Neural progenitor cell (in vitro differentiated cells): ENCODE measurements at places on chromosomes 1 and 21. TPM values are rescaled to one million over a fixed set of nuclear protein-coding genes. Genes with fewer than 3 reads are reported as not detected.

- no peak for DNase-seq
These were observed 67.1 kb downstream of the MAN1C1 start for GRCh38 chr1:25683731-25684130.

DNA sequence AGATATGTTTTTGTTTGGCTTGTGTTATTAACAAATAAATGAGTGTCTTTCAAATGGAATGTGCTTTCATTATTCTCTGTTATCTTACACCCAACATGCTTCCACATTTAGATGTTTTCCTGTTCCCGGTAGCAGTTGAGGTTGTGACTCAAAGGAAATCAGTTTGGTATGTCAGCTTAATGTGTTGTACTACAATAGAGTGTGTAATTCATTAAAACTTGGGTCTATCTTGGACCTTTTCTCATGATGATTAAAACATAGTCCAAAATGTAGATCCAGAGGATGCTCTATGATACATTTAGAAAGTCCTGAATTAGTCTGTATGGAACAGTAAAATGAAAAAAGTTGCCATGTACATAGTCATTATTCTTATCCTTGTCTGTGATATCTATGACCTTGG, 26.7 kb downstream of the RTCA start:
- DNase-seq: no peak

GRCh38 chr1:216902669-216903381, 179.6 kb upstream of the ESRRG start:
- DNase-seq: no peak

DNA sequence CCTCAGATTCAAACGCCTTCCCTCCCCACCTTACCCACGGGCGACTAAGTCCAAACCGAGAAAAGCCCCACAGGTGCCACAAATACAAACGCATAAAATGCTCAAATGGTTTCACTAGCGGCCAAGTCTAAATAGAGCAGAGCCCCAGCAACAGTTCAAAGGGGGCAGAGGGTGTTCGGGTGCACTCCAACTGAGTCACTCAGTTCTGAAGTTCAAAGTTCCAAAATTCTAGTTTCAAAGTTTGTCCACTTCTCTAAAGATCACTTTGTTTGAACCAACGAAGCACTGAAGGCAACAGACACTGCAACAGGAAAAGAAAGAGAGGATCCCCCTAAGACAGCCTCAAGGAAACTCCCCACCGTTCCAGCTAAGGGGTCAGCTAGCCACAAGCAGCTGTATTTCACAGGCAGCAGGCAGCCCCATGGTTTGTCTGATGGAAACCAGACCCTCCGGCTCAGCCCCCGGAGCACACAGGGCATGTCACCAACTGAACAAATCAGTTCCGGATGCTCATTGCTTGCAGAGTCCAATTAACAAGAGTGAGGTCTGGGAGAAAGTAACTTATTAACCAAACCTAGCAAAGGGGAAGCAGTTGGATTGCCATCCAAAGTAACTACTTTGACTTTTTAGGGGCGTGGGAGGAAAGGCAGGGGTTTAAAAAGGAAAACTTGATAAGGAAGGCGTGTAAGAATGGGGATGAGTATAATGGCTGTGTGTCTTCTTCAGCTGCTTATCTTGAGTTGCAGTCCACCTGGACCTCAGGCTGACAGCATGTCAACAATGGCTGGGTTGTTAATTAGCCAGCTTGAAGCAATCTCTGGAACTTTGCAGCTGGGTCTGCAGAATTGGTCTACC, 1423.9 kb upstream of the PRMT6 start:
- DNase-seq: no peak

GRCh38 chr21:44487831-44488230, 32.5 kb downstream of the LRRC3 start:
- DNase-seq: peak; percentile 45

DNA sequence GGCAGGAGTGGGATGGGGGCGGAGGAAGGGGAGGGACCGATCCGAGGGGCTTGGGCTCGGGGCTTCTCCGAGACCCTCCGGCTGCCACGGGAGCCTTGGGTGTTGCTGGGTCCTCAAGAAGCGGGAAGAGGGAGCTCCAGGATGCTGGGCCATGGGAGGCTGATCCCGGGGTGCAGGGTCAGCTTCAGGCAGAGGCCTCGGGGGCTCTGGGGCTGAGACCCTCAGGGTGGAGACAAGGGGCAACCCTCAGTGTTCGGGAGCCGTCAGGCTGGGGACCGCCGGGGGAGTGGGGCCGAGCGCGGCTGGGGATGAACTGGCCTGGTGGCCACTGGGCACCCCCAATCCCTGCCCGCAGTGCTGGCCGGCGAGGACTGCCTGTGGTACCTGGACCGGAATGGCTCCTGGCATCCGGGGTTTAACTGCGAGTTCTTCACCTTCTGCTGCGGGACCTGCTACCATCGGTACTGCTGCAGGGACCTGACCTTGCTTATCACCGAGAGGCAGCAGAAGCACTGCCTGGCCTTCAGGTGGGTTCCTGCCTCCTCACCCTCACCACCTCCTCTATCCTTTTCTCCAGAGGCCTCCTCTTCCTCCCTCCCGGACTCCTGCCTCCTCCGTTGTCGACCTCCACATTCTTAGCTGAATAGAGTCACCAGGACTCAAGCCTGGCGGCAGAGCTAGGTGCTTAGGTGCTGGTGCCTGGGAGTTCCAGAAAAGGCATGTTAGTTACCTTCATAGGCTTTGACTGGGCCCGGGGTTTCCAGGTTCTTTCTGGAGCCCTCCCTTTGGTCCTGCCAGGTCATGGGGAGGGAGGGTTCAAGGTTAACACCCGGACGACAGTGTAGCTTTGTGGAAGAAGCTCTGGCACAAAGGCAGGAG, 631 bp downstream of the SHISA4 start:
- no peak for DNase-seq

GRCh38 chr21:36966821-36967768, 626 bp upstream of the HLCS start:
- no peak for DNase-seq

- DNase-seq: peak; percentile 75
These were observed 117.7 kb downstream of the CTH start for GRCh38 chr1:70528590-70529333.

DNA sequence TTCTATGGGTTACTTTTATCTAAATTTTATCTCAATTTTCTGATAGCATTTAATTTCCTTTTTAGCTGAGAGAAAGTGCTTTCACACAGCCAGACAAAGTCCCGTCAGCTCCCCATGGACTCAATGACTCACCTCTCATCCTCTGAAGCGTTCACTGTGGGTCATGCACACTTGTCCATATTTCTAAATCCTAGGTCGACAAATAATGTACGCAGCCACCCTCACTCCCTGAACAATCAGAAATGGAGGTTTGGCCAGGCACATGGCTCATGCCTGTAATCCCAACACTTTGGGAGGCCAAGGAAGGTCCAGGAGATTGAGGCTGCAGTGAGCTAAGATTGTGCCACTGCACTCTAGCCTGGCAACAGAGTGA, 42.4 kb upstream of the COA6 start:
- DNase-seq: no peak

DNA sequence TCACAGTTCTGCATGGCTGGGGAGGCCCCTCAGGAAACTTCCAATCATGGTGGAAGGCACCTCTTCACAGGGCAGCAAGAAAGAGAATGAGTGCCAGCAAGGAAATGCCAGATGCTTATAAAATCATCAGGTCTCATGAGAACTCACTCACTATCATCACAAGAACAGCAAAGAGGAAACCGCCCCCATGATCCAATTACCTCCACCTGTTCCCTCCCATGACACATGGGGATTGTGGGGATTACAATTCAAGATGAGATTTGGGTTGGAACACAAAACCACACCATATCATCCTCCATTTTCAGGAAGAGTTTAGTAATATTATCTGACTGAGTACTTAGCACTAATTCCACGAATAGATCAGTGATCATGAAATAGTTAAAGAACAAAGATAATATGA, 244.2 kb downstream of the LMO4 start:
- DNase-seq: no peak

DNA sequence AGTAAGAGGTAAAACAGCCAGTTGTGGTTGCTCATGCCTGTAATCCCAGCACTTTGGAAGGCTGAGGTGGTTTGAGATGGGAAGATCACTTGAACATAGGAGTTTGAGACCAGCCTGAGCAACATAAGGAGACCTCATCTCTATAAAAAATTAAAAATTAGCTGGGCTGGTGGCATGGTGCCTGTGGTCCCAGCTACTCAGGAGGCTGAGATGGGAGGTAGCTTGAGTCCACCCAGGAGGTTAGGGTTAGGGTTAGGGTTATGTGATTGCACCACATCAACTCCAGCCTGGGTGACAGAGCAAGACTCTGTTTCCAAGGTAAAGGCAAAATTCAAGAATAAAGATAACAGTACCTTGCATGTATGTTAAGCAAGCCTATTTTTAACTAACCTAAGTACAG, 3.5 kb downstream of the SAMSN1 start:
- no peak for DNase-seq

DNA sequence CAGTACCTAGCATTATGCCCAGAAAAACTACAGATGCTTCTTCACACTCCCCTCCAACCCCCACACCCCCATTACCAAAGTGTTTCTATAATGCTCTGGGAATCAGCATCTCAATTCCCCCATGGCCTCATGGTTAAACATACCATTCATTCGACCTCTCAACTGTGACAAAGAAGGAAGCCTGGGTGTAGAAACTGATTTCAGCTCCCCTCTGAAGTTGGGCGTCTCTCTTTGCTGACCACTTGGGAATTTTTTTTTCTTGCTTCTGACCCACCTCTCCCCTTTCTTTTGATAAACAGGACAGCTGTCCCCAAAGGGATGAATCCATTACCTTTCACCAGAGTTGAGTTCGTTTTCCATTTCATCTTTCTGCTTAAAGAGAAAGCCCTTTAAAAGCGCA, 116.4 kb upstream of the HOOK1 start:
- no peak for DNase-seq

DNA sequence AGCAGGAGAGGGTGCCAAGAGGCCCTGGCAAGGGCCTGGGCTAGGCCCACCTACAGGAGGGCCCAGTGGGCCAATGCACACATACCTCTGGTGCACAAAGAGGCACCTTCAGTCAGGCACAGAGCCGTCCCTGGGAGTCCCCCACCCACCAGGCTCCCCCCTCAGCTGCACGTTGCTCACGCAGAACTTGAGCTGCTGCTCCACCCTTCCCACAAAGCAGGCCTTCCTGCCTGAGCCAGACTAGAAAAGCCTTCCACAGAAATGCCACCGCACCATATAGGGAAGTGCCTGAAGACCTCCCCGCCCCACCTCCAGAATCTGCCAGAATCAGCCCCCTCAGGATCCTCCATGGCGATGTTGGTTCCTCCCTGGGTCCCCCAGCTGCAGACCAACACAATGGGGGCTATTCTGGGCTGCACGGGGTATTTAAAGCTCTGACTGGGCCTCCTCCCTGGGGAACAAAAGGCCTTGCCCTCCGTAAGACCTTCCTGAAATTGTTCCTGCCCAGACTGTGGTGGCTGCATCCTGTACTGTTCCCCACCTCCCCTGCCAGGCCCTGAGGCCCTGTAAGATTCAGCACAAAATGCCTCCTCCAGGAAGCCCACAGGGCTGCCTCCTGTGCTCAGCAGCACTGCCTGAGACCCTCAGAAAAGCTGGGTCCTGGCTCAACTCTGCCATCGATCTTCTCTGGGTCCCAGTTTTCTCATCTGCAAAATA, 27.2 kb downstream of the HSPG2 start:
- DNase-seq: peak; percentile 81

GRCh38 chr1:178928041-178928440, 57.2 kb upstream of the ANGPTL1 start:
- DNase-seq: no peak

The DDR2 gene
- total RNA-seq: 0.69 and 0.74 TPM in 2 replicates

The IQCC gene
- total RNA-seq: 5.6 and 5.8 TPM in 2 replicates
